ENCODE measurements at places on chromosomes 2 and 18.
A peak's percentile ranks its signal among the peaks of the same experiment; 100 is the strongest.

DNA sequence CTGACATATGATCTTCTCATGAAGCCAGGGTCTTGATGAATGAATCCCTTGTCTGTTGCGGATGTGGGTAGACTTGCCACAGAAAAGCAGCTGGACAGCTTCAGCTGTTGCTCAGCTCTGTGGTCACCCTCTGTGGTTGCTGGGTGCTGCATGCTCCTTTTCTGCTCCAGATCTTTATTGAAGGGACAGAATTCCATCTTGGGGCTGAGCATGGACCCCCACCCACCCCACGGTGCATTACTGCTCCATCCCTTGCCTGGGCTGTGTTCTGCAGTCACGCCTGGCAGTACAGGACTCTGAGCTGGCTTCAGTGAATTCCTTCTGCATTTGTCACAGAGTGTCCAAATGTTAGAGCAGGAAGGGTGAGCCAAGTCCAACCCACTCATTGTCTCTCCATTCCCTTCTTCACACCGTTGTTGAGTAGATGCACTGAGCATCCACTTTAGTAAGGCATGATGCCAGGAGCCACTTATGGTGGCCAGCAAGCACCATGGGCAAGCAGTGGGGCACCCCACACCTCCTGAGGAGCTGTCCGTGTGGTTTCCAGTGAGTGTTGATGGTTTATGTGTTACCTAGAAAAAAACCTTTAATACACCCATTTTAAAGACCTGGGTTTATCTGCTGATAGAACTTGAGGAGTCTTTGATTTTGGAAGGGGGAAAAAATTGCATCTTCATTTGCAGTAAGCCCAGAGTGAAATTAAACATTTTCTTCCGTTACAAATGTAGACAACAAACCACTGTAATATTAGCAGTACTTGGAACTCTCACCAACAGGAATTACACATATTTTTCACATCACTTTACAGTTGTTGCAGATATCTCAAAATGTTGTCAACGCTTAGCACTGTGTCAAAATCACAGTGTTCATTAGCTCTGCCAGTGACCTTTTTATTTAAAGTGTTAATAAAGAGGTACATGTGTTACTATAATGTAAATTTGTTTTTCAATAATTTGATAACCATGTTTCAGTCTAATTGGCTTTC is 14.7 kb upstream of the ITGB6 start:
- no peak for DNase-seq

DNA sequence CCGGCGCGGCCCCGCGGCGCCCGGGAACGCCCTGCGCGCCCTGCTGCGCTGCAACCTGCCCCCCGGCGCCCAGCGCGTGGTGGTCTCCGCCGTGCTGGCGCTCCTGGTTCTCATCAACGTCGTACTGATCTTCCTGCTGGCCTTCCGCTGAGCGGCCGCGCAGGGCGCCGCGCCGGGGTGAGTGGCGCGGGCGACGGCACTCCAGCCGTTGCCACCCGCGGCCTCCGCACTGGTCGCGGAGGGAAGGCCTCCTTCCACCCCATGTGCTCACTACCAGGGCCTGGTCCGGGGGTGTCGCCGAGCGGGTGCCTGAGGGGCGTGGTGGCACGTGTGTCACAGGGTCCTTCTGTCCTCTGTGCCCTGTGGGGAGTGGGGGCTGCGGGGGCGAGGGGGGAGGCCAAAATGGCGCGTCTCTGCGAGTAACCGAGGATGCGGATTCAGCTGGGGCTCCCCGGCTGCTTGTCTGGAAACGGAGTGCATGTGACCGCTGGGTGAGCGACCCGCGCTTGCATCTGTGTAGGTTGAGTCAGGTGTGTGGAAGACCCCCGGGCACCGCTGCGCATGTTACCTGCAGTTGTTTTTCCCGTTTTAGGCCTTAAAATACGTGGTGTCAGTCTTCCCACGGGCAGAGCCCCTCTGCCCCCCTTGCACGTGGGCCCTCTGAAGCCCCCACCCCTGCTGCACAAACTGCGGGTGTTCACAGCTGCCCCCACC is 58.0 kb downstream of the FAM168B start:
- DNase-seq, result no peak

GRCh38 chr2:164913011-164913410 is 42.3 kb downstream of the SLC38A11 start:
- no peak for DNase-seq

DNA sequence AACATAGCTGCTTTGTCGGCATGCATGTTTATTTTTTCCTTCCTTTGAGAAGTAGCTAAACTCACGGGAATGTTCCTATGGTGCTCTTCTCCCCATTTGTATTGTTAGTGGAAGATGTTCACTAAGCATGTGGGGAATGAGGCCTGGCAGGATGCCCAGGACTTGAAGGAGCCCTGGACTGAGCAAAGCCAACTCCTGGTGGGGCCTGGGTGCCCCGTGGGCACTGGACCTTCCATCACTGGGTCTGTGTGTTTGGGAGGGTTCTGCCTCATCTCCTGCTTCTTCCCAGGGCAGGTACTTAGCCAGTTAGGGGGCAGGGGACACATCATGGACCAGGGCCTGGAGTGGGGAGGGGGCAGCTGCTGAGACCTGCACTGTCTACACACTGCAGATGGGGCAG is 49.3 kb downstream of the ACAA2 start:
- no peak for DNase-seq

- no peak for DNase-seq
These were observed 119.9 kb upstream of the RND3 start for GRCh38 chr2:150607390-150607811.

DNA sequence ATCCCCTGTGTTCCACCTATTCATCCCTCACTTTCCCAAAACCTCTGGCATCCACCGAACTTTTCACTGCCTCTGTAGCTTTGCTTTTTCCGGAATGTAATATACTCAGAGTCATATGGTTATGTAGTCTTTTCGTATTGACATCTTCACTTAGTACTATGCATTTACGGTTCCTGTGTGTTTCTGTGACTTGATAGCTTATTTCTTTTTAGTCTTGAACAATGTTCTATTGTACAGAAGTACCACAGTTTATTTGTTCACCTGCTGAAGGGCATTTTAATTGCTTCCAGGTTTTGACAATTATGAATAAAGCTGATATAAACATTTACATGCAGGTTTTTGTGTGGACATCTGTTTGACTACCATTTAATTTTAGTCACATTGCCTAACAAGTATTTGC is 154.7 kb upstream of the DOK6 start:
- DNase-seq, result peak; percentile 92

DNA sequence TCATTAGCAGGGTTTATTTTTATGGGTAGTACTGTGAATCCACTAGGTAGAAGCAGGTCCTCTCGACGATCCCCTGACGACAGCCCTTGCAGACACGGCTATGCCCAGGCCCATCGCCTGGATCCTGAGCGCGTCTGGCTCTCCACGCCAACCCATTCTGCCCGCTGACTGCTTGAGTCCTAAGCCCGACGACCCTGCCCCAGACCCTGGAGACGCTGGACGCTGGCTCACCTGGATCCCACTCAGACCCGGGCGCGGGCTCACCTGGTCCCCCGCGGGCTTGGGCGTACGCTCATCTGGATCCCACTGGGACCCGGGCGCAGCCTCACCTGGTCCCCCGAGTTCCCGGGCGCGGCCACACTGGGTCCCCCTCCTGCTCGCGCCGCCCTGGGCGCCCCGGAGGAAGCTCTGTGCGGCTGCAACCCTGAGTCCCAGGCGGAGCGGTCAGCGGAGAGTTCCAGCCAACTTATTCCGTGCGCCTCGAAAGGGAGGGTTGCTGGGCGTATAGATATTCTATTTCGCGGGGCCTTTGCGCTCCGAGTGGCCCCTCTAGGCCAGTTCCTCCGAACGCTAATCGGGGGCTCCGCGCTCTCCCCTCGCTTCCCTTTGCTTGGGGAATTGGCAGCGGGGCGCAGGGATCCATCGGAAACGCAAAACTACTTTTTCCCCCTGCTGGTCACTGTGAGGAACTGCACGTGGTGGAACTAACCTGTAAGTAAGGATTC is 22.4 kb upstream of the RMP24 start:
- peak; percentile 3 for DNase-seq

GRCh38 chr2:38467768-38468455 is 90.8 kb upstream of the ATL2 start:
- DNase-seq, result no peak

DNA sequence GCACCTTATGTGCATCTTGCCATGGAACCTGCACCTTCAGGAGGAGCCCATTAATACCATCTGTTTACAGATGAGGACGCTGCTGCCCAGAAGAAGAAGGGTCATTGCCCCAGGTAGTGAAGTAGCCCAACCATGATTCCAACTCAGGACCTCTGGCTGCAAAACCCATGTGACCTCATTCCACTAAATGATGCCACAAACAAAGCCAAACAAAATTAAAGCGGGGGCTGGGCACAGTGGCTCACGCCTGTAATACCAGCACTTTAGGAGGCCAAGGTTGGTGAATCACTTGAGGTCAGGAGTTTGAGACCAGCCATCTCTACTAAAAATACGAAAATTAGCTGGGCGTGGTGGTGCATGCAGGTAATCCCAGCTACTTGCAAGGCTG is 202.1 kb downstream of the EIPR1 start:
- DNase-seq, result no peak

DNA sequence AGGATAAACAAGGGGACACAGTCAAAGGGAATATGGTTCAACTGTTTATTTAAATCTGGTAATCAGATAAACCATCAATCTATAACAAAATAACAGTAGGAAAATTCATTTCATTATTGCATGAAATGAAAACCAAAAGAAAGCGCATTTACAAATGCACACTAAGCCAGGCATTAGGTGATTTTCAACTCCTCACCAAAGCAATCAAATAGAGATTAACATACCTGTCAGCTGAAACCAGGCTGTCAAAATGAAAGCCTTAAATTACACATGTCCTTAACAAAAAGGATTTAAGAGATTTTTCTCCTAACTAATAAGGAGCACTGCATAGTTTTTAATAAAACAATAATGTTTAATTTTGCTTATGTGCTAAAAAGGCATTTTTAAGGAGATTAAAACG is 23.0 kb downstream of the STK39 start:
- no peak for DNase-seq

DNA sequence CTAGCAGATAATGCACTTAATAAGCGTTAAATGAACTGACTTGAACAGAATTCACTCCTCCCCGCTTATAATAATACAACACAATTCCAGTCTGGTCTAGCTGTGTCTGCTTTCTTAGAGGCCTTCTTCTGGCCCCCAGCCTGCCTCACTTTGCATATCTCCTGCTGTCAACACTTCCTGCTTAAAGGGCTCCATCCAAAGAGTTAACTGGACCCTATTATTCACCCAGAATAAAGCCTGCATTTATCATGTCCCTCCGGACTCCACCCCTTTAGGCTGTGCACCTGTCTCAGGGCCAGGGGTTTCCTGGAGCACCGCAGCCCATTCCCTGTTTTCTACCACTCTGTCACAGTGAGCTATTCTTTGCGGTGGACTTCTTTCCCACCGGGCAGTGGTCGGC is 292.8 kb upstream of the FBXO11 start:
- no peak for DNase-seq

DNA sequence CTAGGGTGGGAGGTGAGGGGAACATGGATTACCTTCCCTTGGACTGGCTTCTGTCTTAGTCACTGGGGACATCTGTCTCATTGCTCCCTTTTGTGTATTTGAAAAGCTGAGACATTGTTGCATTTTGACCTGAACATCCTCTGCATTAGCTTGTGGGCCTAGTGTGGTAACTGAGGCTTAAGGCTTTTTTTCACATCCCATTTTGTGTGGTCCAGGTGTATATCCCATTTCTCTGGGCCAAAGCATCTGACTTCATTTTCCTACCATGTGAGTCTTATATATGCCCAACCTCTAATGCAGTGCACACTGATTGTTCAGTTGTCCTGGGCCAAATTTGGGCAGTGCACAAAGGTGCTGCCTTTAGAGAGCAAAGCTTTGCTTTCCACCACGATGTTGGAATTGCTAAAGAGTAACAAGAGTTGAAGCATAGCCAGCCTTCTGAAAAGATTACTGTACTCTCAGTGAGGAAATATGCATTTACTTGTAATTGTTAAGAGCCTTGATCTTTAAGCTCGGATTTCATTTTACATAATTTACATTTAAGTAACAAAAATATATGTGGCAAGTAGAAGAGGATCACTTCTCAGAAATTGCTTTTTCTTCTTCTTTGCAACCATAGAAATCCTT is 13.3 kb downstream of the PRKCE start:
- DNase-seq, result no peak

DNA sequence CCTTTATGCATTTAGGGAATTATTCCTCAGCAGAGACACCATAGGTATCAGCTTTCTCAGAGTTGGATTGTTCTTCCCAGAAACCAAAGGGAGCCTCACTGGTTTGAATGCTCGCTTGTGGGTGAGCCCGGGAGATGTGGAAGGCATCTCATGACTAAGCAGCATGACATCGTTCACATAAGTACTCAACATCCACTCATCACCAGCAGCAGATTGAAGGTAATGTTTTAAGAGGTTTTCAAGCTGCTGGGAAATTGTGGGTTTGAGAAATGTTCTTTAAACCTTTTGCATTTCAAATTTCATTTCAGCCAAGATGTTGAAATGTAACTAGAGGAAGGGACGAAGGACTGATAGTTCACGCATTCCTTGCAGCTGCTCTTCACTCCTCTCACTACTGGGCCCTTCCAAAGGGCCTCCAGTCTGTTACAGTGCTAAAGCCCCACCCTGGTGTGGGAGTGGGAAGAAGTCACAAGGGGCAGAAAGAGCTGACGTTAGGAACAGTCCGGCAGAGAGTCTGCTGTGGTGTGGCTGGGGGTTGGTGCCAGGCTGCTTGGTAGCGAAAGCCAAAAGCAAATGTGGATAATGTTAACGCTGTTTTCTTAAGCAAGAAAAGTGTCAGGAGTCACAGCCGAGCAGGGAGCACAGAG is 324.5 kb upstream of the EPHA4 start:
- no peak for DNase-seq

- no peak for DNase-seq
These were observed 135.5 kb upstream of the CXCR4 start for GRCh38 chr2:136253288-136254004.

DNA sequence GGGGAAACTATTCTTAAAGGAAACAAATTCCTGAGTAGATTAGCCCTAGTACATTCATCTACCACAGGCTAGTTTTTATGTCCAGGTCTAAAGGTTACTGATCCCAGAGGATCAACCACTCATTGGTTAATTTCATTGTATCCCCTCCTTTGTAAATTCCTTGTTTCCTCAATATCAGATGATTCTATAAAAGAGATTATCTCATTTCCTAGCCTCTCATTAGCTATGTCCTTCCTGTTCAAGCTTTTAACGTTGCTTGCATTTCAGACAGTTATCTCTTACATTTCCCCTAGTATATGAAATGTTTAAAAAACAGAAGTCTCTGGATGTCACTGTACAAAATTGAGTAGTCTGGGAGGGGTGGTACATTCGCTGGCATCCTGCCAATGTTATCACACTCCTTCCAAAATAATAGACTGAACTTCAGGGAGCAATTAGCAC is 24.2 kb upstream of the ARMC9 start:
- DNase-seq, result no peak

Data from NCI-H1417 treated with DMSO at 0.1 percent for 48 hours (cell line).